Esophagus muscularis mucosa (tissue), 4 donors: ENCODE measurements at places on chromosomes 1 and 21. TPM values are rescaled to one million over a fixed set of nuclear protein-coding genes. Genes with fewer than 3 reads are reported as not detected.

Gene LRRN2
- 3.6 TPM for total RNA-seq

Gene HCRTR1
- total RNA-seq = not detected

Gene FCGR3A
- total RNA-seq = 7.6 TPM

Gene PRDM16
- total RNA-seq = 1.7 TPM

Gene TMCO4
- total RNA-seq = 27.7 TPM

Gene GJB4
- not detected for total RNA-seq

Gene CFAP141
- total RNA-seq = not detected

Gene OVAAL
- not detected for total RNA-seq

Gene NPHS2
- not detected for total RNA-seq

Gene TMCO1
- total RNA-seq = 36.0 TPM

Gene TAS1R1
- total RNA-seq = not detected

Gene RIPK4
- 1.7 TPM for total RNA-seq

Gene ERICH3
- total RNA-seq = under 0.01 TPM

Gene SLC2A5
- total RNA-seq = 0.57 TPM

Gene FAM177B
- 1.3 TPM for total RNA-seq

- no peak overlapping the region for H3K4me3 ChIP-seq
- no peaks in the 10 kb centered on the region for H3K36me3 ChIP-seq
- DNase-seq = no peak
Observed at GRCh38 chr1:7553042-7553690, 217.9 kb upstream of the VAMP3 start.

DNA sequence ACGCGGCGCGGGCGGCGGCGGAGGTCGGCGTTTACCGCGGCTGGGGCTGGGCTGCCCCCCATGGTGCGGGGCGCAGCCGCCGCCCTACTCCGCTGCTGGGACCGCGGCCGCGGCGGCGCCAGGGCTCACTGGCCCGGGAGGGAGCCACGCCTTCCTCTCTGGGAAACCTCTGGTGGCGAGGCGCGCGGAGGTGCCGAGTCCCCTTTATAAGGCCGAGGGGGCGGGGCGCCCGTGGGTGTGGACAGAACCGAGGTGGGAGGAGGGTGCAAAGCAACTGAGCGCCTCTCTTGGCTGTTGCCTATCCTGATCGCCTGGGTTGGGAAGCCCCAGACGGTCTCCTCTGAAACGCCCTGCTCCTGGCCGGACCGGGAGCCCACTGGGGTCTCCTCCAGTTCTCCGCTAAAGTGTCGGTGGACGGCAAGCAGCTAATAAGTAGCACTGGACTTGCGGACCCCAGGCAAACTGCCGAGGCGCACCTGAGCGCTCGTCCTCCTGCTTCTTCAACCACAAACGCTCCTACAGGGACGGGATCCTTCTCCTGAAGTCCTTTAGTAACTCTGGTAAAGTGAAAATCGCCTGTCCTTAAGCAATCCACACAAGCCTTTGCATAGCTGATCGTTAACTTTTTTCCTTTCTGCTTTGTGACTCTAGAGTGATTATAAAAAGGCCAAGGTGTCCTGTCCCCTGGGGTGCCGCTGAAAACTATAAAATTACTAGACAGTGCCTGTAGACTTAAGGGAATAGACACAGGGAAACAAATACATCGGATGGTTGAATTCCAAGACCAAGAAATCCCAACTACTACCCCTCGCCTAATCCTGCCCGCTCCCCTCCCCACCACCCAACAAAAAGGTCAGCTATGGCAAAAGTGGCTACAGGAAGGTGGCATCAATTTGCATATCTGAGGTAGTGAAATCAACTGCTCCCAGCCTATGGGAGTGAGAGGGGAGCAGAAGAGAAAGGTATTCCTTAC lies at the start of gene PTGER3:
TSS of gene PTGER3 (minus strand) at position 182 of the 973 bp plus-strand sequence. CDS start 239 bp downstream, outside the sequence.
- H3K4me1 ChIP-seq = peaks cover 16% of the 10 kb centered on the region
- H3K27me3 ChIP-seq = peaks cover 6% of the 10 kb centered on the region
- H3K27ac ChIP-seq = no peak within 1 kb of the TSS
- no peaks in the 10 kb centered on the region for H3K36me3 ChIP-seq
- H3K4me3 ChIP-seq = peak within 1 kb of the TSS; percentile 59

DNA sequence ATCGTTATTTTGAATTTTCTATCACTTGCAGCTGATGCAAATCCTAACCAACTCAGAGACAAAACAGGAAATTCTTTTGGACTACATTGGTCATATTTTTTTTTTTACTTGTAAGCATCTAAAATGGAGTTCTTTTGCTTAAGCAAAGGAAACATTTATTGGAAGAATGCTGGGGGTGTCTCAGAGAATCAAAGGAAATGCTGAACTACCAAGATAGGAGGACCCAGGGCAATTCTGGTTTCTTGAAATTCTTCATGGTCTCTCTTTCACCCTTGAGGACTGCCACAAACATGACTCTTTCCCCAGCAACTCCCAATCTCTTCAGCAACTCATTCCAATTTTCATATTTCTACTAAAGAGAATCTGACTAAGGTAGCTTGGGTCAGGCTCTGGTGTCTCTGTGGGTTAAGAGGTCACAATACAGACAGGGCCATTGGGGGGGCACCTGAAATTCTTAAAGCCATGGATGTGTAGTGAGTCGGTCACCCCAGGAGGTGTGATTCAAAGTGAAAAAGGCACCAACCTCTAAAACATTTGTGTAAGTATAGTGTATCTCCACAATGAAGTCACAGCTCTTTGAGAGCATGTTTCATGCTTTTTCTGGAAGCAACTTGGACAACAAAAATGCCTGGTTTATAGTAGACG lies 171.1 kb upstream of the FGGY start:
- no peaks in the 10 kb centered on the region for H3K27me3 ChIP-seq
- no peaks in the 10 kb centered on the region for H3K4me1 ChIP-seq
- DNase-seq = no peak
- no peak overlapping the region for H3K4me3 ChIP-seq
- no peak overlapping the region for H3K27ac ChIP-seq

DNA sequence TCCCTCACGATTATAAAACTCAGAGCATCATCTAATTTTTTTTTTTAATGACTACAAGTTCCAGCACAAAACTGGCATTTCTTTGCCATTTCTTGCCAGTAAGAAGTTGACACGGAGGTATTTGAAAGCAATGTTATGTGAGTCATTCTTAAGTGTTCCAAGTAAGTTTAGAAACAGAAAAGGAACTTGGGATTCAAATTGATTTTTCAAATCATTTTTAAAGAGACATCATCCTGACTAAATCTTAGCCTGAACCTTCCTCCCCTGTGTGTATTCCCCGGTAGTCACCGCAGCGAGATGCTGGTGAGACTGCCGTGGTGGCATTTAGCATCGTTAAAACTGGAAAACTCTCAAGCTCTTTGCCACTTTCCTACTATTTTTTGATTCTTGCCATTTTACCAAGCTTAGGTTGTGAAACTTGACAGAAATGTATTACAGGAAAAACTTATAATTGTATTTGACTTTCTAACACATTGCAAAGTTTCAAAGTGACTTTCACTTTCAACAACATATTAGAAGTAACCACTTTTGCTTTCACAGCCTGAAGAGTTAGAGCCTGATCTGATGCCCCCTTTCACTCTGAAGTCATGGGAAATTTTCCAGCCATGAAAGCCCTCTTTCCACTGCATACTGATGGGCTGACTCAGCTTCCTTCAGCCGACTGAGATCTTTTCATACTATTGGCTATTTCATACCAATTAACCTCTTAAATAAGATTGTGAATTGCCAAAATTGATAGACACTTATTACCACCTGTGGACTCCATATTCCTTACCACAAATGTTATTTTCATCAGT lies 61.4 kb downstream of the OLFML2B start:
- no peak for DNase-seq
- peak overlapping the region; percentile 27 for H3K4me3 ChIP-seq
- H3K27ac ChIP-seq = peak overlapping the region; percentile 71
- H3K4me1 ChIP-seq = peaks cover 8% of the 10 kb centered on the region
- no peaks in the 10 kb centered on the region for H3K27me3 ChIP-seq

- H3K36me3 ChIP-seq = no peaks in the 10 kb centered on the region
- H3K27ac ChIP-seq = no peak overlapping the region
- H3K4me1 ChIP-seq = peaks cover 3% of the 10 kb centered on the region
- no peak overlapping the region for H3K4me3 ChIP-seq
- no peaks in the 10 kb centered on the region for H3K27me3 ChIP-seq
- no peak for DNase-seq
Observed at GRCh38 chr1:235953801-235954200, 87.1 kb upstream of the LYST start.

GRCh38 chr1:211811126-211811525 lies 19.4 kb downstream of the LPGAT1 start:
- peaks cover 9% of the 10 kb centered on the region for H3K36me3 ChIP-seq
- H3K4me3 ChIP-seq = no peak overlapping the region
- DNase-seq = no peak
- no peaks in the 10 kb centered on the region for H3K27me3 ChIP-seq

DNA sequence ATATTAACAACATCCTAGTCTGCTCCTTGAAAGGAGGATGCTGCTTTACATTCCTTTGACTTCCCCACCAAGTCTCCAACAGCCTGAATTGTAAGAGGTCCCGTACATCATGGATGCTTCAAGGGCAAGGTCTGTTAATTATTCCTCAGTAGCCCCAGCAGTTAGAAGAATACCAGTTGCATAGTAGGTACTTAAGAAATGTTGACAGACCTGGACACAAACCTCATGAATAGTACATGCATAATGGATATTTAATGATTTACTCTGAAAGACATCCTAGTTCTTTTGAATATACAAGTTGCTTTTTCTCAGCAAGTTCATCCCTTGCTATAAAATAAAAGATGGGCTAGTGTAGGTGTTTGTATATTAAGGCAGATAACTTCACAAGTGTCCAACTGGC lies 112.1 kb upstream of the DPYD start:
- H3K27ac ChIP-seq = no peak overlapping the region
- H3K4me3 ChIP-seq = no peak overlapping the region
- H3K36me3 ChIP-seq = no peaks in the 10 kb centered on the region

DNA sequence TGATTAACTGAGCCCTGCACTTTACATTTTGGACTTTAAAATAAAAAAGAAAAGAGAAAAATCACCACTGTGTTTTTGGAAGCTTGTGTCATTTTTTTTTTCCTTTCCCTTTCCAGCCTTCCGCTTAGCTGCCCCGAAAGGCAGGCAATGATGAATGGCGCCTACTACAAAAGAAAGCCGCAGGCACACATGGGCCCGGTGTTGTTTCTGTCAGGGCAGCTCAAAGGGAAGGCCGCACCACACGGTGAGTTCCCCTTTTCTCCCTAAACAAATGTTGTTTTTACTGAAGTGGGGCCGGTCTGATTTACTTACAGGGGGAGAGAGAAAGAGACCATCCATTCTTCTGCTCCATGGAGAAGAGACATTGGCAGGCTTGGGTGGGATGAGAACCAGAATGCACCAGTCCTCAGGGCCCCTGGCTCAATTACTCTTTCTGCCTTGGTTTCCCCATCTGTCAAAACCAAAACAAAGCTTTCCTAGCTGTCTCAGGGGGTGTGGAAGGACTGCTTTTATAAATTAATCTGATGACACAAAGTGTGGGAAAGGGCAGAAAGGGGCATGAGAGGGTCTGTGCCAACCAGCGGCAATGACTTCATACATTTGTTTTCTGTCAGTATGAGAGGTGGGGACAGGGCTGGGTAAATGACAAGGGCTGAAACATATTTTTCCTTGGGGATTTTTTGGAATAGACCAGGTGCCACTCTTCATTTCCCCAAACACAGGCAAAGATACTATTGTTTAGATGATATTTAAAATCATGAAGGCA lies 91.4 kb upstream of the PLXNA2 start:
- no peaks in the 10 kb centered on the region for H3K27me3 ChIP-seq
- DNase-seq = no peak
- no peak overlapping the region for H3K4me3 ChIP-seq
- H3K27ac ChIP-seq = no peak overlapping the region
- H3K4me1 ChIP-seq = no peaks in the 10 kb centered on the region

DNA sequence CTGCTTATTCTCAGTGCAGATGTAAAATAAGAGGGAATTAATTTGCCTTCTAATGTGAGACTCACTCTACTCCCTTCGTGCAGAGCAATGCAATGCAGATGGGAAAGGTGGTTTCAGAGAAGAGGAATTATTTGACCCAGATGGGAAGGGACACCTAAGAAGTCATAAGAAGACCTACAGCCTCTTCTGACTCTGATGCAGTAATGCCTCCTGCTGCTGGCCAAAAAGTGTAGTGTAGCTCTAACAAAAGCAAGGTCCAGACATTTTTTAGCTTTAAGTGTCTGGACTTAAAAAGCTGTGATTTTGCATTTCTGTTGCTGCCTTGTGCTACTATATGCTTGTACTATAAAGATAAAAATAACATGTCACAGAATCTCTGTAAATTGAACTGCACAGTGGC lies 501.4 kb downstream of the TTLL7 start:
- no peaks in the 10 kb centered on the region for H3K4me1 ChIP-seq
- DNase-seq = no peak
- no peak overlapping the region for H3K27ac ChIP-seq
- H3K4me3 ChIP-seq = no peak overlapping the region

GRCh38 chr1:16012590-16013219 lies 5.1 kb downstream of the HSPB7 start:
- H3K4me3 ChIP-seq = peak overlapping the region; percentile 59
- H3K36me3 ChIP-seq = no peaks in the 10 kb centered on the region
- peak overlapping the region; percentile 98 for H3K27ac ChIP-seq
- peaks cover 55% of the 10 kb centered on the region for H3K4me1 ChIP-seq

- no peak overlapping the region for H3K4me3 ChIP-seq
- no peaks in the 10 kb centered on the region for H3K4me1 ChIP-seq
- no peaks in the 10 kb centered on the region for H3K27me3 ChIP-seq
- no peak overlapping the region for H3K27ac ChIP-seq
Observed at GRCh38 chr1:37676281-37677142, 15.8 kb upstream of the CDCA8 start.

GRCh38 chr1:176770066-176770465 lies 307.1 kb downstream of the PAPPA2 start:
- no peaks in the 10 kb centered on the region for H3K4me1 ChIP-seq
- H3K27ac ChIP-seq = no peak overlapping the region
- no peak overlapping the region for H3K4me3 ChIP-seq
- DNase-seq = no peak
- H3K27me3 ChIP-seq = no peaks in the 10 kb centered on the region

GRCh38 chr1:66434096-66434495 lies 99.9 kb upstream of the SGIP1 start:
- H3K4me1 ChIP-seq = no peaks in the 10 kb centered on the region
- no peak overlapping the region for H3K4me3 ChIP-seq
- DNase-seq = no peak
- no peaks in the 10 kb centered on the region for H3K27me3 ChIP-seq

GRCh38 chr1:31315902-31316301 lies 19.1 kb downstream of the ZCCHC17 start:
- H3K4me3 ChIP-seq = no peak overlapping the region
- H3K36me3 ChIP-seq = peaks cover 10% of the 10 kb centered on the region
- no peak overlapping the region for H3K27ac ChIP-seq
- no peak for DNase-seq
- H3K27me3 ChIP-seq = no peaks in the 10 kb centered on the region
- H3K4me1 ChIP-seq = no peaks in the 10 kb centered on the region
